ENCODE measurements at places on chromosomes 5 and 9.

DNA sequence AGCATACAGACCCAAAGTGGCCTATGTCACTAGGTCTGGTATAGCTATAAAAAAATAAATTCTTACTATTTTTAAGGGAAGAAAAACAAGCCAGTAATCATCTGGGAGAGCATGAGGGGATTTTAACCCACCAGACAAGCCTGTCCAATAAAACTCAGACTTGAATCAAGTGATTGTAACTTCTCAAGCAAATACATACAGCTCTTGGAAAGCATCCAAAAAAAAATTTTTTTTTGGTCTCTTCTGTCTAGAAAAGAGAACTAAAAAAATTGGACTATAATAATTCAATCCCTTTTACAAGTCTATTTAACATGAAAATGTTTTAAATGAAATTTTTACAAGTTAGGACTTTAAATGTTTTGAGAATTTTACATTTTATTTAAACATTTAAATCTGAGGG, 61.7 kb downstream of the FBXL17 start:
- DNase-seq = no peak

GRCh38 chr9:108441726-108442125, 414.1 kb downstream of the ACTL7B start:
- DNase-seq = no peak

GRCh38 chr9:19224563-19224962, 5.9 kb upstream of the DENND4C start:
- no peak for DNase-seq

GRCh38 chr9:77595426-77596095, 52.6 kb downstream of the GNA14 start:
- DNase-seq = no peak

- no peak for DNase-seq
These were observed 27.0 kb upstream of the ERGIC1 start for GRCh38 chr5:172806897-172807672.

DNA sequence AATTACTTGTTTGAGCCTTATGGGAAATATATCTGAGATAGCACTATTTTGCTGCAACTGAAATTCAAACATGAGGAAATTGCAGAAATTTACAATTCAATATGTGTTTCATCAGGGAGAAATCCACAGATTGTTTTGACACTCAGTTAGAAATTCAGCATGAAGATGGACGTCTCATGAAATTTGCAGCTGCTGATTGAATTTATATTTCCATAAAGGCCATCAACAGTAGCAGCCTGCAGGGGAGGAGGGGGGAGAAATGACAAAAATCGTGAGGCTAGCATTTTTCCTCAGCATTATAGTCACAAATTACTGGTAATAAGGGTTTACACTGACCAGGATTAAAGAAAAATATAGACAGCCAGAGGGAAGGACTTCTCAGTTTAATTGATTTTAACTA, 81.0 kb downstream of the NDUFAF2 start:
- DNase-seq = no peak

DNA sequence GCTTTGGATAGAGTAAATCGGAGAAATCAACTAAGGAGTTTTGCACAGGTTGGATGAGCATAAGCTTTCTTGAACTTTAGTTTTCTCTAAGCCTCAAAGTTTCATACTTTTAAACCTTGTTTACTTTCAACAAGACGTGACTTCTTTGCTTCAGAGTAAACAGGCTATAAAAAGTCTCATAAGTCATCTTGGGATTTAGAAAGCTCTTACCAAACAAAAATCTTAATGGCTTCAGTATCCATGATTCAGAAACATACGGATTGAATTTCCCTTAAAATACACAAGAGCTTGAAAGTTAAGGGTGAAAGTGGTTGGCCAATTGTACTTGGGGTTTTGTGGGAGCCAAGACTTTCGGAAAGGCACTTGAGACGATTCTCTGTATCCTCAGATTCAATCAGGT, 270.9 kb upstream of the ANKH start:
- DNase-seq = no peak

- DNase-seq = no peak
These were observed 131.4 kb downstream of the TMEM174 start for GRCh38 chr5:73304381-73304780.

- no peak for DNase-seq
These were observed 3.0 kb downstream of the TLE4 start for GRCh38 chr9:79574781-79575180.

DNA sequence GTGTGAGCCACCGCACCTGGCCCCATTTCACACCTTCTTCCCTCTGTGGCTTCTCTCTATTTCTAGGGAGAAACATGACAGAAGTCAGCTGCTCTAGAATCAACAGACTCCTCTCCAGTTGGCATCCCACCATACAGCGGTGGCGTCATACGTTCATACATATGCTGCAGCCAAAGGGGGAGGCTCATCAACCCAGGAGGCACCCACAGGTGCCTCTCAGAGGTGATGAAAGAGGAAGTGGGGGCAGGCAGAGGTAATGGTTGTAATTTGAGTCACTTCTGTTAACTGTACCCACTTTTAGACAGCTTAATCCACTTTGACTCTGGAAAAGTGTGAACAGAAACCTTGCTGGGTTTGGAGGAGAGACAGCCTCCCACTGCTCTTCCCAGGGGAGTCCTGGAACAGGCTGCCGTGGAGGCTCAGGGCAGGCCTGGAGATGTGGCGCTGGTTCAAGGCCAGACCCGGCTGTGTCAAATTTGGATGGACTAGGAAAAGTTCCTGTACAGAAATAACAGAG, 47.3 kb upstream of the SUB1 start:
- no peak for DNase-seq

DNA sequence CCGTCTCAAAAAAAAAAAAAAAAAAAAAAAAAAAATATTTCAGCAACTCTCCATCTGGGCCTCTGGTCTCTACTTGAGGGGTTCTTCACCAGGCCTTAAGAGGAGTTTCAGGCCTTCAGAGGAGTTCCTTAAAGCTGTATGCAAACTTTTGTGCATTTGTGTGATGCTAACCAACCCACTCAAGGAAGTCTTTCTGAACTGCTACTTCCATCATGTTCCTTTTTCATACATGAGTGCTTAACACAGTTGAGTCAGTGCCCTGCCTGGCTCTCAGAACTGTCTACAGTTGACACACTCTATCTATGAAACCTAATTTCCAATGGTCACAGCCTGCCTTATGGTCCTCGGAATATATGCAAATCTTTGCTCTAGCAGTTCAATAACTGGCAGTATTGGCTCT, 146.5 kb downstream of the MEF2C start:
- DNase-seq = no peak

- no peak for DNase-seq
These were observed 44.0 kb downstream of the NFIB start for GRCh38 chr9:14269916-14270315.

- DNase-seq = no peak
These were observed 19.7 kb upstream of the TBC1D2 start for GRCh38 chr9:98275159-98275558.

- no peak for DNase-seq
These were observed 56.7 kb downstream of the PIK3R1 start for GRCh38 chr5:68272289-68272688.

DNA sequence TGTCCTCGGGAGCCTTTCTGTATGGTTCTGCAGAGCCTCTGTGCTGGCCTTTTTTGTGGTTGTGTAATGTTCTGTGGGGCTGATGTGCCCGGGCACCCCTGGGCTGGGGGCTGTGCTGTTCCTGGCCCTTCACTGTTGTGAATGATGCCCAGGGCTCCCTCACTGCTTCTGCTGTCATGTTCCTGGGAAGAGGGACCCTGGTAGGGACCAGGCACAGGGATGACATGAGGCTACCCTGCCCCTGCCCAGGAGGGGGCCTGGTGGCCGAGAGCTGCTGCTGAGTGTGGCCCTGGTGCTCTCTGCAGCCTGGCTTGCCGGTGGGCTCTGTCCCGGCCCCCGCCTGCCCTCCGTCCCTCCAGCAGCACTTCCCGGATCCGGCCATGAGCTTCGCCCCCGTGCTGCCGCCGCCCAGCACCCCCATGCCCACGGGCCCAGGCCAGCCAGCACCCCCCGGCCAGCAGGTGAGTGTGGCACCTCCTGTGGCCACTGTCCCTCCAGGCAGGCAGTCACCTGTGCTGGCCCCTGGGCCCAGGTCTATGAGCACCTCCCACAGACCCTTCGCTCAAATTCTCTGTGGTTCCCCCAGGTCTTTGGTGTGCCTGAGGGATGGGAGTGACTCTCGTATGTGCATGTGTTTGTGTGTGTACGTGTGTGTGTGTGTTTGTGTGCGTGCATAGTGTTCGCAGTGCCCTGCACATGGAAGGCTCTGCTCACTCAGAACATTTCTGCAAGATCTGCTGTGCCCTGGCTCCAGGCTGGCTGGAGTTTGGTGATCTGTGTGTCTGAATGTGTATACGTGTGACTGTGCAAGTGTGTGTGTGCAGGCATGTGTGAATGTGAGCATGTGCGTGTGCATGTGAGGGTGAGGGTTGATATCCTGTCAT, 72.3 kb downstream of the WNK2 start:
- DNase-seq = no peak

DNA sequence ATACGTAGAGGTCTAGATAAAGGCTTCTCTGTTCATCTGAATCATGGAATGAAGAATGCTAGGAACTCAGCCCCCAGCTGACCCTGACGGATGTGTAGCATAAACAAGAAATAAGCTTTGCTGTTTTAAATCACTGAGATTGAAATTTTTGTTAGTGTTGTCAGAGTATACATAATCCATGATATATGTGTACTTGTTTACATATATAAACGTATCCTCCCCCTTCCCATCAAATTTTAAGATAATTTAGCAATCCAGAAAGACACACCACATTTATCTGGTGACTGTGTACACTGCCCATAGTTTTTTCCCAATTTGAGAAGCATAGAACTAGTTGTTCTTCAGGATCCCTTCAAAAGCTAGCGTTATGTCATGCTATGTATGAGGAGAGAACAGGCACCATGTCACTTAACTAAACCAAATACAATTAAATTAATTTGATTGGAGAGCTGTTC, 80.8 kb upstream of the OSMR start:
- DNase-seq = no peak

DNA sequence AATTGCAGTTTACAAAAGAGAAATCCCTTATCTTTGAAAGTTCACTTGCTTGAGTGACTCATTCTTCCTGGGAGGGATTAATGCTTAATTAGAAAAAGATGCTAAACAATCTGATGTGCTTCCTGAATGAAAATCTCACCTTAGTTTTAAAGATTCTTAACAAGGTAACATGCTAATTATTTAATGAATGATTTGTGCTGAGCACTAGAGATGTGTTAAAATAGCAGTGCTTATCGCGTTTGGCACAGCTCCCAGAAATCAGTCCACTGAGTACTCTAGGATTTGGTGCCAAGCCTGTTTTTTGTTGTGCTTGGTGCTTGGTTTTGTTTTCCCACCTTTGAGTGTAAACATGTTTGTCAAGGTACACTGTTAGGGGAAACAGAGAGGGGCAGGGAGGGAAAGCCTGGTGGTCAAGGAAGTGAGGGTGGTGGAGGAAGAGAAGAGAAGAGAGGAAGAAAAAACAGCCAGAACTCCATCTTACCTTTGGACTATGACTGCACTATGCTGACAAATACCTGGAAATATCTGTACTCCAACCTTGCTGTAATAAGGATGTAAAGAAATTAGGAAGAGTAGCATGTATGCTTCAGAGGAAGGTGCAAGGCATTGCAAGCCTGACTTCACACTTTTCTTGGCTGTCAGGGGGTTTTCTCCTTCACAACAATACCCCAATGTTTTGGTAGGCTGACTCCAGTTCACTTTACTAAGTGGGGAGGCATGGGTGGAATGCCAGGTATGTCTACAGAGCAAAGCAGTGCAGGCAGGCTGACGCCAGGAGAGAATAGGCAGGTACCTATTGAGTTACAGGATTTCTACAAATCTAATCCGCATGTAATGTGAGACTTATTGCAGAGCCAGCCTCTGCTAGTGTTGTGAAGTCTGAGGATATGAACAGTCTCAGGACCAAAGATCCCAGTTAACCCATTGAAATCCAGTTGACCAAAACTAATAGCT, 157.2 kb upstream of the ISL1 start:
- no peak for DNase-seq

DNA sequence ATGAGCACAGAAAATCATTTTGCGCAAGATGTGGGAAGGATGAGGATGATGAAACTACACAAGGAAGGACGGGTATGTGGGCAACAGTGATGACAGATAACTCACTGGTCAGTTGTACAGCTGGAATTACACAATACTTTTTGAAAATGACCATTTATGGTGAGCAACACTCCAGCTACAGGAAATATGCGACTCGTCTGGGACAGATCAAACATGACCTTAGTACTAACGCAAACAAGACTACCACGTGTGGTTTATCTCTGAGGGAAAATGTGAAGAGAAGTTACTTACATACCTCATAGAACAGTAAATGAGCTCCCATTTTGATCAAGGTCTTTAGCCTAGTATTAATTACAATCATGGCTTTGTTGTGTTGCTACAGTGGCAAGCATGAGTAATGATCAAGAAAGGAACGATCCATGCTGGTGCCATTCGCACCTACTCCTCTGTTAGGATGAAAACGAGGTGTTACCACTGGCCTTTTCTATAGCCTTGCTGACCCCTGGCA, 456.9 kb downstream of the BNC2 start:
- DNase-seq = peak; percentile 94

DNA sequence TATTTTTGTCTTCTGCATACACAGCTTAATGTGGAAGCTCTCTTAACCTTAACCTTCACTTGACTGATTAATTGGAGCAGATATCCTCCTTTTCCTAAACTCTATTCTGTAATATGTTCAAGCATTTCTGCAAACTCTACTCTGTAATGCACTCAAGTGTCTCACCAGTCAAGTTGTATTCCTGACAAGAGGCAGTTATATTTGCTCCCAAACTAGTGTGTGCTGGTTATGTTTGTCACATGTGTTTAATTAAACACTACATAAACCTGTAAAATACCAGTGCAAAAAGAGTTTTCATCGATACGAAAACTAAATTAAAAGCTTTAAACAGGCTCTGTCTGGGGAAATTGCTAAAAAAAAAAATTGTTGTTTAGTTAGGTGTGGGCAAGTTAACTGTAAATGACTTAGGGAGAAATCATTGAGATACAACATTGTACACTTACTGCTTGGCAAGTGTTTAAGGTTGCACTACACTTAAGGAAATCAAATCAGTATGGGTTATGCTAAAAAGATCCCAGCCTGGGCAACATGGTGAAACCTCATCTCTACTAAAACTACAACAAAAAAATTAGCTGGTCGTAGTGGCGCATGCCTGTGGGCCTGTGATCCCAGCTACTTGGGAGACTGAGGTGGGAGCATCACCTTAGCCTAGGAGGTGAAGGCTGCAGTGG, 6.7 kb downstream of the FAF2 start:
- DNase-seq = no peak

GRCh38 chr5:112143690-112144089, 275.4 kb downstream of the EPB41L4A start:
- no peak for DNase-seq

- DNase-seq = no peak
These were observed 152.2 kb downstream of the GLIS3 start for GRCh38 chr9:4147476-4148230.

GRCh38 chr5:66186108-66186507, 42.0 kb downstream of the SREK1 start:
- DNase-seq = no peak
